IgD-negative memory B cell (primary cell): ENCODE measurements at places on chromosomes 16 and 17. TPM values are rescaled to one million over a fixed set of nuclear protein-coding genes. Genes with fewer than 3 reads are reported as not detected.

Gene KRT14
- not detected for polyA plus RNA-seq

Gene MFSD6L
- polyA plus RNA-seq: not detected

Gene DPH1
- polyA plus RNA-seq: 34.4 TPM

Gene MAPT
- polyA plus RNA-seq: not detected

Gene CDT1
- polyA plus RNA-seq: 0.20 TPM

Gene TSNAXIP1
- not detected for polyA plus RNA-seq

Gene TBX21
- polyA plus RNA-seq: 10.0 TPM

Gene CTRB2
- not detected for polyA plus RNA-seq

Gene MXRA7
- polyA plus RNA-seq: 2.7 TPM

Gene NTN3
- polyA plus RNA-seq: not detected

Gene CACNA1G
- not detected for polyA plus RNA-seq

Gene ALOX12
- polyA plus RNA-seq: 1.4 TPM

Gene IST1
- 161 TPM for polyA plus RNA-seq

Gene KRTAP17-1
- not detected for polyA plus RNA-seq

Gene CALB2
- polyA plus RNA-seq: not detected

Gene HSD17B2
- not detected for polyA plus RNA-seq

Gene GNGT2
- polyA plus RNA-seq: 10.3 TPM

Gene SBK1
- polyA plus RNA-seq: 0.68 TPM

Gene TBX4
- not detected for polyA plus RNA-seq

Gene TEKT3
- polyA plus RNA-seq: not detected

Gene KRT20
- not detected for polyA plus RNA-seq

Gene CDH1
- not detected for polyA plus RNA-seq

Gene FBXW10
- not detected for polyA plus RNA-seq

Gene ZNF785
- 2.9 TPM for polyA plus RNA-seq

Gene MCRIP1
- polyA plus RNA-seq: 66.4 TPM

Gene CDYL2
- 0.69 TPM for polyA plus RNA-seq

Gene PRR35
- polyA plus RNA-seq: not detected

Gene CACNG1
- polyA plus RNA-seq: not detected

Gene KRTAP2-1
- polyA plus RNA-seq: not detected

Gene KRTAP4-1
- polyA plus RNA-seq: not detected

Gene STXBP4
- polyA plus RNA-seq: 0.90 TPM

Gene SRL
- polyA plus RNA-seq: not detected

Gene ALG1
- polyA plus RNA-seq: 24.5 TPM

Gene OR4D1
- 0.11 TPM for polyA plus RNA-seq

Gene ABCC11
- not detected for polyA plus RNA-seq

Gene TBC1D3I
- polyA plus RNA-seq: not detected

Gene KRT23
- not detected for polyA plus RNA-seq

Gene CDK12
- 6.1 TPM for polyA plus RNA-seq

Gene SOX9
- not detected for polyA plus RNA-seq

Gene FGF11
- polyA plus RNA-seq: not detected

Gene DNAH2
- polyA plus RNA-seq: not detected

Gene ABCC12
- not detected for polyA plus RNA-seq

Gene PRAC2
- not detected for polyA plus RNA-seq

Gene VPS25
- polyA plus RNA-seq: 45.6 TPM
